Activated CD4-positive, alpha-beta T cell treated with anti-CD3 and anti-CD28 coated beads, Interleukin-2, amount 10 ng/mL, durations not matched to agents 24 days and 14 days (primary cell): ENCODE measurements at places on chromosomes 1 and 21.

DNA sequence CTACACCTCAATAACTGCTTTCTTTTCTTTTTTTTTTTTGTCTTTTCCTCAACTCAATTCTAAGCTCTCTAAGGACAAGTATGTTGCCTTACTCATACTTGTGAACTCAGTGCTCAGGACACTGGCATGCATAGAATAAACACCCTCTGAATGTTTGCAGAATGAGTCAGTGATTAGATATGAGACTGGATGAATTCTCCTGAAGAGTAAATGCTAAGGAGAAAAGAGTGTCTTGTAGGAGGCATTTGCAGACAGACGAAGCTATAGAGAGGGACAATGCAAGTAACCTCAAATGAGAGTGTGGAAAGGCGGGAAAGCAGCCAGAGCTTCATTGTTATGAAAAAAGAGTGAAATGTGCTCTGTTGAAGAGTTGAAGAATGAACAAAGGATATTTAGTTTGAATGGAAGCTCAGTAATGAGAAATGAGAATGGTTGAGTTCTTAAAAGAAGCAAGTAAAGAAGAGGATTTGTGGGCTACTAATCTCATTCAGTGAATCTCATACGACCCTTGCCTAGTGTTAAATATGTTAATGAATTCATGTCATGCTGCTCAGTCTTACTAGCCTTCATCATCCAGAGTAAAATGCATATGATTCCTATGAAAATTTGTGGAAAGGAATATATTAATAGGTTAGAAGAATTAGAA lies 166.1 kb upstream of the DPYD start:
- H3K4me3 ChIP-seq, result no peak overlapping the region
- no peaks in the 10 kb centered on the region for H3K4me1 ChIP-seq
- no peak for DNase-seq
- no peaks in the 10 kb centered on the region for H3K27me3 ChIP-seq
- H3K27ac ChIP-seq, result no peak overlapping the region

GRCh38 chr1:218658899-218659298 lies 313.8 kb downstream of the TGFB2 start:
- no peaks in the 10 kb centered on the region for H3K36me3 ChIP-seq
- H3K4me3 ChIP-seq, result no peak overlapping the region
- no peaks in the 10 kb centered on the region for H3K27me3 ChIP-seq
- DNase-seq, result no peak
- H3K4me1 ChIP-seq, result no peaks in the 10 kb centered on the region
- no peak overlapping the region for H3K27ac ChIP-seq

GRCh38 chr1:82483146-82483545 lies 682.4 kb downstream of the ADGRL2 start:
- no peaks in the 10 kb centered on the region for H3K27me3 ChIP-seq
- no peaks in the 10 kb centered on the region for H3K4me1 ChIP-seq
- H3K36me3 ChIP-seq, result no peaks in the 10 kb centered on the region
- DNase-seq, result no peak
- H3K27ac ChIP-seq, result no peak overlapping the region
- H3K4me3 ChIP-seq, result no peak overlapping the region

DNA sequence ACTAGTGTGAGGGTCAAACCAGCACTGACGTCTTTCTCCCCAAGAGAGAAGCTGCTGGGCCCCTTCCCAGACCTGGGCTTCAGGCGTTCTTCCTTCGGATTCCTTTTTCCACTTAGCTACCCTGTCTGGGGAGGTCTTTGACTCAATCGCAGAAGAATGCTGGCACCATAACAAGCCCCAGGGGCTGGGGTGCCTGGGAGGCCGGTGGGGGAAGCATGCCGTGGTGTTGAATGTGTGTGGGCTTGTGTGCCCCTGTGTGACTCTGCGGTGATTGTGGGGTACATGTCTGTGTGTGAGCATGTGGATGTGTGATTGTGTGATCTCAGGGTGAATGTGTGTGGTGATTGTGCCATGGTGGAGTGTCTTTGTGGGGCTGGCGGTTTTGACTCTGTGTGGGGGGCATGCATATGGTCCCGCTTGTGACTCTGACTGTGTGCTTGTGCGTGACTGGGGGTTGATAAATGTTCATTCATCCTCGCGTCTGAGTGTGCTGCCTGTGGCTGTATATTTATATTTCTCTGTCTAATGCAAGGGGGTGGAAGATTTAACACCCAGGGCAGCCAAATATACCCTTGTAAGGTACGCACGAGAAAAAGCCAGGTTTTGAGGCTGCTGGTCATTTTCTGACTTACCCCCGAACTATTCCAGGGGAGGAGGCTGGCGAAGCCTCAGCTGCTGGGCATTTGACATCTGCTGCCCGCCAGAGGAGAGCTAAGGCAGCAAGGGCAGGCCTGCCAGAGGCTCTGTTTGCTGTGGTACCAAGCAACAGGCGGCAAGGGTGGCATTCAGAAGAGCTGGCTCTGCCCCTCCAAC lies 1.1 kb upstream of the SYNC start:
- peak overlapping the region; percentile 17 for H3K4me3 ChIP-seq
- no peak for DNase-seq
- peaks cover 9% of the 10 kb centered on the region for H3K4me1 ChIP-seq
- peaks cover 42% of the 10 kb centered on the region for H3K27me3 ChIP-seq
- H3K36me3 ChIP-seq, result peaks cover 3% of the 10 kb centered on the region

- H3K4me3 ChIP-seq, result no peak overlapping the region
- no peaks in the 10 kb centered on the region for H3K27me3 ChIP-seq
- H3K36me3 ChIP-seq, result peaks cover 14% of the 10 kb centered on the region
- DNase-seq, result no peak
- peaks cover 47% of the 10 kb centered on the region for H3K4me1 ChIP-seq
Observed at GRCh38 chr1:193416226-193417024, 230.0 kb upstream of the B3GALT2 start.
